ENCODE measurements at places on chromosomes 5 and 9.

GRCh38 chr5:135426102-135427082 is 20.8 kb downstream of the DCANP1 start:
- DNase-seq, result peak; percentile 70

GRCh38 chr9:9045572-9045971 is 1246.0 kb upstream of the DMAC1 start:
- no peak for DNase-seq

DNA sequence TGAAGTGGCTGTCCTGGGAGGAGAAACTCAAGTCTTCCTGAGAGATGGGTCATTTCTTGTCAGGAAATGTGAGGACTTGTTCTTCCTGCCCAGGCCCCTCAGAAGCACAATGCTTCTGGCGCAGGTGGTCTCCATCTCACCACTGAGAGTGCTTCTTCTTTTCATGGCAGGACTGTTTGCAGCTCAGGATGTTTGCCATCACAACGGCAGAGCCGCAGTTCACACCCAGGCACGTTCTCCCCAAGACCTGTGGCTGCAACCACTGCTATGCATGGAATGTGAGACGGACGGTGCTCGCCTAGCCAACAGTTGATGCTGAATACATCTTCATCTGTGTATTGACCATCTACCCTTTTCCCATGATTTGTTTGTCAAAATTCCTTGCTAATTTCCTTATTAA is 216.3 kb downstream of the GADD45G start:
- no peak for DNase-seq

DNA sequence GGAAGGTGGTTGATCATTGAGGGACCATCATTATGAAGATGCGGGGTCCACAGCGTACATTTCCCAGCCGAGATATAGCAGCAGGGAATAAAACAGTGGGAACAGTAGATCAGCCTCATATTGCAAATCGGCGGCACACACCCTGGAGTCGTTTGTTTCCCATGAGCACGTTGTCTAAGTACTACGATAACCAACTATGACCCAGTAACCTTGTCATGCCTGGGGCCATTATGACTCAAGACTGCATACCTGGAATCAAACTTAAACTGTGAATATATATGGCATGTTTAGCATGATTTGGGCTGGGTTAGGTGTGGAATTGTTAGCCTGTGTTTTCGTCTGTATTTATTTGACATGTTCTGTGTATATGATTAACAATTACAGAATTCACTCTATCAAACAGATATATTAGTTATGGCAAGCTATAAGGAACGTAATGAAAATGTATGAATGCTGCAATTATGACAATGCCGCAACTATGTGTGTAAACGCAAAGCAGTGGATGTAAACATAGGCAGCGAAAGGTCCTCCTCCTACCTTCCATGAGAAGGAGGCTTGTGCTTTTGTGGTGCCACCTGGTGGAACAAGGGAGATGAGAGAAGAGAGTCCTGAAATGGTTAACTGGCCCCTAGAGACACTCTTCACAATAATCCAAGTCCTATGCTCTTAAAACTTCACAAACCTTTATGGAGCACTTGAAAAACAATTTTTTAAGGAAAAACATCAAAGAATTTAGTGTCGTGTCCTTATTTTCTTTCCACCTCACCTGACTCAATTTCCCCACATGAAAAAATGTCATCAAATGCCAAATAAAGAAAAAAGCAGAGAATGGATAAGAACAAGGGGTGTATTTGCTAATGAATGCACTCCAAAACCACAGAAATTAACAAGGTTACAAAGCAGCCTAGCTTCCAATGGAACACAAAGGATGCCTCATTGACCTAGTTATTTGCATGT is 47.1 kb downstream of the SEMA5A start:
- no peak for DNase-seq

DNA sequence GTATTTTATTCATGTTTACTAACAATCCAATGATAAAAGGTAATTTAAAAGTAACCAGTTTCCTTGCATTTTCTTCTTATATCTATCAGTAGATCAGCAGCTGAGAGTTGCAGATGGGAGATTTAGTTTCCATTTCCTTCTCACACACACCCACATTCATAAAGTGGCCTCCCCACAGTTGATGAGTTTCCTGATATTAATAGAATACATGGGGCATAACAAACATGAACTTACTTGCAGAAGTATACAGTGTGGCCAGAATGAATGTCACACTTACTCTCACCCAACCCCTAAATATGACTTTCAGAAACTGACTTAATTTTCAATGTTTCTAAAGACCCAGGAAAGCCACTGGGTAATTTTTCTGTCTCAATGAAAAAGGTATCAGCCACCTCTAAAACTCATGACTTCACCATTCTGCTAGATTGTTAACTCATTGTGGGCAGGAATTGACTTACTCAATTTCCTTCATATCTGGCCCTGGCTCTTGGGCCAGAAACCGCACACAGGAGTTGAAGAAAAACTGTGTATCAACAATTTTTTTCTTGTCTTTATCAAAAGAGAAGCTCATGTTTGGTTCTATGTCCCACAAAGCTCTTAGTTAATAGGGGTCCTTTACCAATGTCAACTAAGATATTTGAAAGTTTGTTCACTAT is 63.5 kb upstream of the OSMR start:
- no peak for DNase-seq

DNA sequence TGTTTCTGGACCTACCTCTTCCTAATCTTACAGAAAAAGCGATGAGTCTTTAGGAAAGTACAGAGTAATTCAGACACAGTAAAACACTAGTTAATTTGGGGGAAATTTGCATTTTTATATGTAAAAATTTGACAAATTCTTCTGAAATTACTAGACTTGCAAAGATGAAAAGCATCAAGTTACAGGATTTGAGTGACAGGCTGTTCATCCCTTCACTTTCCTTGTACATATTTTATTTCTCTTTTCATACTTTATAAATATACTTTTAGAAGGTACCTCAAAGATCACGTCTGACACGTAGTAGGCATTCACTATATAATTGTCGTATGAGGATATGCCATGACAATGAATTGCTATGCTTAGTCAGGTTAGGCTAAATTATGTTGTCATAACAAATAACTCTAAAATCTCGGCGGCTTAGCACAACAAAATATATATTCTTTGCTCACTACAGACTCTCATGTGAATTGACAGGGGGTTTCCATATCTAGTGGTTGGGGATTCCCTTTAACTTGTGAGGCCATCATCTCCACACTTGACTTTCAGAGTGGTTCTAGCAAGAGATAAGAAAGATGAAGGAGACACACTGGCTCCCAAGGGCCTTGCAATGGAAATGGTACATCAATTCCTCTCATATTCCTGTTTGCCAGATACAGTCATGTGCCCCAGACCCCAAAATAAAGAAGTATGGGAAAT is 154.1 kb upstream of the TUT7 start:
- no peak for DNase-seq

DNA sequence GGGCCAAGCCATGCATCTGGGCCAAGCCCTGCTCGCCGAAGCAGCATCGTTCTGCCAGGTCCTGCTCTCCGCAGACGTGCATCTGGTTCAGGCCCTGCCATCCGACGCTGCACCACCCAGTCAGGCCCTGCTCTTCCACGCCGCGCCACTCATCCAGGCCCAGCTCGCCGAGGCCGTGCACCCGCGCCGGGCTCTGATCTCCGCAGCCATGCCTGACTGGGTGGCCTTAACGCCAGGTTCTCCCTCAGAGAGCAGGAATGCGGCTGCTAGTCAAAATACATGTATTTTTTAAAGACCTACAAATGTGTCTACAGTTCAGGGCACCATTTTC is 891.1 kb upstream of the CTNND2 start:
- no peak for DNase-seq

- no peak for DNase-seq
Measured at GRCh38 chr5:120365656-120366446, 98.2 kb upstream of the PRR16 start.

DNA sequence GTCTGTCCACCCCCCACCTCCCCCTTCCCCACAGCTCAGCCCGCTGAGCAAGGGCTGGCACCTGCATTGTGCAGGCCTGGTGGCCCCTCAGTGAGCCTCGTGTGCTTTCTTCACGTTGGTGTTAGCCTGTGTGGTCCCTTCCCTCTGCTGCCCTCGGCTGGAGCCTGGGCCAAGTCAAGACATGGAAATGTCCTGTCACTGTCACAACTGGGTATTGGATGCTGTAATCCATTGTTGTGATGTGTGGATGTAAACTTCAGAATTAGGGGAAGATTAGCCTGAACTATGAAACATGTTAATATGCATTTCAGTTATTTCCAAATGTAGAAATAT is 103.9 kb downstream of the TRIO start:
- DNase-seq, result no peak

- DNase-seq, result peak; percentile 46
Measured at GRCh38 chr9:129885018-129885669, 49.9 kb downstream of the USP20 start.

GRCh38 chr5:154147666-154148065 is 42.9 kb upstream of the GALNT10 start:
- DNase-seq, result no peak

- DNase-seq, result no peak
Measured at GRCh38 chr5:20223451-20223850, 235.5 kb upstream of the CDH18 start.

DNA sequence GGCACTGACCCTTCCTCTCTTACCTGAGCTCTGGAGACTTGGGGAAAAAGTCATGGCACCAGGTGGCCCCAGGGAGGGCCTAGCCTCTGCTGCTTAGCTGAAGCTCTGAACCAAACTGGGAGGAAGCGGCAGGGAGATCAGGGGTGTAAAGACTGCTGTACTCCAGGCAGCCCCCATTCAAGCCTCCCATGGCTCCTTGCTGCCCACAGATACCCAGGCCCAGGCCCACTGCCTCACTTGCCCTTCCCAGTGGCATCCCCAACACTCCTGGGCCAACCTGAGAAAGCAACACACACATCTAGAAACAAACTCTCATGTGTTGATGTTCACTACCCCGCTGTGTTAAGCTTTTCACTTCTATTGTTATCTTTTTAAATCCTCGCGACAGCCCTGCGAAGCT is 151.6 kb downstream of the C5orf15 start:
- DNase-seq, result no peak

GRCh38 chr9:37340961-37341360 is 81.5 kb upstream of the GRHPR start:
- no peak for DNase-seq

DNA sequence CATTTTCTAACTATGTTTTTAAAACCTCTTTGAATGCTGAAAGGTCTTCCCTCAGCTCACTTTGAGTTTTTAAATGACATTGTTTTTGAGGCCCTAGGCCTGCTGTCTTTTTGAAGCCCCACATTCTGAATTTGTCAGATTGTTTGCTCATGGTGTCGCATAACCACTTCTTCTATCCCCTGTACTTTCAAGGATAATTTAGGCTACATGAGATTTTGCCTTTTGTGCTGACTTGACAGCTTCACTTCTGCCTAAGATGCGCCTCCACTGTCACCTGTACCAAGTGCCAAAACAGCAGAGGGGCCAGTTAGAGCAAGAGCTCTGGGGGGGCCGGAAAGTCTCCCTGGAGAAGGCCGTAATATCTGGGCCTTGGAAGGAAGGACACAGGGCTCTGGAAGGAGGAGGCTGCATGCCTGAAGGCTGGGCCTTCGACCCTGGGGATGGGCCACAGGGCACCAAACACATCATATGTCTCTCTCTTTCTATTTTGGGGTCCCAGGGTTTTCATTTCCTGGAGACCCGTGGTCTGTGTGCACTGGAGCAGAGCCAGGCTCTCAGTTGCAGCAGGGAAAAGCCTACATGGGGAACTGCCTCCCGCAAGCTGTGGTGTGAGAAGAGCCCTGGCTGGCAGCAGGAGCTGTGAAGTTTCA is 49.1 kb downstream of the NDST1 start:
- DNase-seq, result no peak

GRCh38 chr5:18754201-18754600 is 1119.9 kb downstream of the TAF11L14 start:
- no peak for DNase-seq

DNA sequence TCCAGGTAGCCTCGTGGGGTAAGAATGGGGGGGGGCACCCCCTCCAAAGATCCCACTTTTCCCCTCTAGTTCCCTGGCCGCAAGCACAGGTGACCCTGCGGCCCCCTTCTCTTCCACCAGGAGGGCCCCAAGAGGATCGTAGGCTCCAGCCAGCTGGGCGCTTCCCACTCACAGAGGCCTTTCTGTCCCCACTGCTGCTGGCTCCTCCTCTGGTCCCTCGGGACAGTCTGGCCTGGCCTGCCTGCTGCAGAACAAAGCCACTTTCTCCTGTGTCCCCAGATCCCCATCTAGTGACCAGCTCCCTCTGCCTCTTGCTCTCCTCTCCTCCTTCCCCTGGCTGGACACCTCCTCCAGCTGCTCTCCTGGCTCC is 534 bp upstream of the SAPCD2 start:
- no peak for DNase-seq

DNA sequence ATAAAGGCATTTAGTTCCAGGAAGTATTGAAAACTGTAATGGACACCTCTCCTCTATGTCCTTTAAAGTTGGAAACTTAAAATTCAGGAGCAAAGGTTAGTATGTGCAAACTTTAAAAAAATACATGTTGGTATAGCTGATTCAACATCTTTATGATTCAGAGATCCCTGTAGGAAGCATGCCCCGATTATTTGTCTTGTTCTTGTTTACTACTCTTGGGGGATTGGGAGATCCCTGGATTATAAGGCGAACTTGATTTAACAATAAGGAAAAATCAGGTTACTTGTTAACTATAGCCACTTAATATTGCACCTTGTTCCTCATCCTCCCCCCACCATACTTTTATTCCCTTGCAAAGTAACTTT is 1.7 kb downstream of the F2RL1 start:
- DNase-seq, result no peak

- no peak for DNase-seq
Measured at GRCh38 chr5:147538236-147538635, 28.4 kb upstream of the DPYSL3 start.

GRCh38 chr5:127311781-127312525 is 21.4 kb downstream of the MEGF10 start:
- DNase-seq, result no peak

GRCh38 chr5:68272289-68272688 is 56.7 kb downstream of the PIK3R1 start:
- DNase-seq, result no peak

DNA sequence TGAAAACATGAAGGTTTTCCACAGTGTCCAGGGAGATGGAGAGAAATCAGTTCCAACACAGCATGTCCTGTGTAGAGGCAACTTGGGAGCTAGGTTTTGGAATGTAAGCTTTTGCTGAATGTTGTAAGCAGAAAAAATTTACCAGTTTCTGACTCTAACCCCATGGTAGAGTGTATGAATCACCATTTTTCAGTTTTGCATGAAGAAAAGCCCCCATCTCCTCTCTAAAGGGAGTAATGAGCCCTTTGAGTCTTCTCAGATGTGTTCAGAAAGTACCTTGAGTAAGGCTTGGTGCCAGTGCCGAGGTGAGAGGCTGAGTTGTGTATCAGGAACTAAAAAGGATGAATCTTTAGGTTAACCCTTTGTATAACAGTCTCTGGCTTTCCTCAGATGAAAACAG is 96.2 kb downstream of the ADRB2 start:
- no peak for DNase-seq

DNA sequence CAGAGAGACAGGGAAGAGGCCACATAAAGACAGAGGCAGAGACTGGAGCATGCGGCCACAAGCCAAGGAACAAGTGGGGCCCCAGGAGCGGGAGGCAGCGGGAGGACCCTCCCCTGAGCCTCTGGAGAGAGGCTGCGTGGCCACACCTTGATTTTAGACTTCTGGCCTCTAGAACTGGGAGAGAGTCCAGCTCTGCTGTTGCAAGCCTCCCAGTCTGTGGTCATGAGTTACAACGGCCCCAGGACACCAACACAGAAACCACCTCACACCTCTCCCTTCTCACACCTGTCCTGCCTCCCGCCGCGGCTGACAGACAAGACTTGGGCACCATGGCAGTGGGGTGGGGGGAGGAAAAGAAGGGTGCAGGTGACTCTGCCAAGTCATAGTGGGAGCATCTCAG is 2.2 kb downstream of the INPP5E start:
- DNase-seq, result peak; percentile 61

GRCh38 chr5:122915717-122916461 is 70.5 kb downstream of the SNX24 start:
- peak; percentile 13 for DNase-seq
